ENCODE measurements at places on chromosomes 11 and 22. TPM values are rescaled to one million over a fixed set of nuclear protein-coding genes. Genes with fewer than 3 reads are reported as not detected.

The ANGPTL5 gene
- not detected for total RNA-seq

The SERHL2 gene
- total RNA-seq: 1.0 TPM

The GPHA2 gene
- total RNA-seq: not detected

The OR8G5 gene
- total RNA-seq: not detected

The USP35 gene
- total RNA-seq: 18.1 TPM

The MPZL3 gene
- 16.2 TPM for total RNA-seq

The GDPD5 gene
- 81.3 TPM for total RNA-seq
